ENCODE measurements at places on chromosomes 4 and X.

DNA sequence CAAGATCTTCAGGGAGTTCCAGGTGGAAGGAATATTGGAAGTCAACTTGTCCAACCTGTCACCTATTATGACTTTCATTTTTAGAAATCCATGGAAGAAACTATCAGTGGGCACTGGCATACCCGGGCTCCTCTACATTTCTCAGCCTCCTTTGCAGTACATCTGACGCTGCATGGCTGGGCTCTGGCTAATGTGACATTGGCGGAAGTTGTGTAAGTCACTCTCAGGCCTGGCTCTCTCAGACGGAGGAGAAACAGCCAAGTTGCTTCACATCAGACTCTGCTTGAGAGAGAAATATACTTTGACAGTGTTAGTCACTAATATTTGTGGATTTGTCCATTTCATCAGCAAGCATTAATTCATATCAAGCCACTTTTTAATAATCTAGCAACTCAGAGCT is 4.5 kb downstream of the DCHS2 start:
- no peak for DNase-seq

GRCh38 chr4:168540086-168540485 is 43.2 kb downstream of the PALLD start:
- no peak for DNase-seq

DNA sequence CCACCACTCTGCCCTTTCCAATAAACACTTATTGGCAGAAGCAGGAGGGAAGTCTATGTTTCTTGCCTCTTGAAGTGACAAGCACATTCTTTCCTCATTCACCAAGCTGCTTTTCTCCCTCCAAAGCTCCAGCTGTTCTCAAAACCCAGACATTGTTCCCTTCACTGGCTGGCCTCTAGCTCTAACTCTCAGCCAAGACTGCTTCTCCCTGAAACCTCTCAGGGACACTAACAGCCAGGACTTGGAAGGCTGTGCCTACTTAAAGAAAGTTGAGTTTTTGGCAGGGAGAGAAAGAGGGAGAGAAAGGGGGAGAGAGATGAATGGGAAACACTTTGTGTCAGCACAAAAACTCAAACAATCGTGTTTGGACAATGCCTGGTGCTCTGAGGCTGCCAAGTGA is 99.5 kb downstream of the COX18 start:
- DNase-seq = no peak

- DNase-seq = no peak
These were observed 558.3 kb upstream of the GRIA3 start for GRCh38 chrX:122625821-122626220.

DNA sequence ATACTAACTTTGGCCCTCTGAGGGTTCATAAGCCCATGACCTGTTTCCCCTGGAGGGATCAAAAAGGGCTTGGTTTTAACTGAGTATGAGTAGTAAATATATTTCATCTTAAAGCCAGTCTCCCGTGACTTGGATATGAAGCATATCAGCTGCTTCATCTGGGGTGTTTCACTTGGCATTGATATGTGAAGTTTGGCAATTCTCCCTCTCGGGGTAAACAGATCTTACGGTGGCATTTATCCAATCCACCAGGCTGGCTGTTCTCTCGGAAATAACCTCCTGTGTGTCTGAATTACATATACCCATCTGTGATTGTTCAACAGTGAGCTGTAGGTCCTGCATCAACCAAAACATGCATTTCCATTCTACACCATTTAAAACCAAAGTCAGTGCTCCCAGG is 130.7 kb downstream of the ADAM29 start:
- DNase-seq = no peak

DNA sequence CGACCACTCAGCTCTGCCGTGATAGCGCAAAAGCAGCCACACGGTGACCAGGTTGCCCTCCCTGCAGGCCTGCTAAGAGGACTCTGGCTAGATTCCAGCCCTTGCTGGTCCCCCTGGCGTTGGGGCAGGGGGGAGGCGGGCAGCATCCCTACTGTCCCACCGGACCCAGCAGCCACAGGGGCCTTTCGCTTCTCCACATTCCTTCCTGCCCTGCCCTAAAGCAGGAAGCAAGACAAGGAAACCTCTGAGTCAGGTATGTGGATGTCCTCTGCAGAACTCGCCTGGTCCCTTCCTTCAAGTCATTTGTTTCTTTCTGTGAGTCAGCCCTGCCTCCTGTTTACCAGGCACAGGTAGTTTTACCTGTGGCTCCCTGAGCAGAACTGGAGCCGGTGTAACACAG is 60.2 kb upstream of the CLDN34 start:
- no peak for DNase-seq

GRCh38 chr4:75924309-75924827 is 16.4 kb downstream of the NAAA start:
- no peak for DNase-seq

All from NCI-H2171 (cell line).